ENCODE measurements at places on chromosomes 16 and 17.

GRCh38 chr16:16940351-16940750 lies 530.4 kb downstream of the XYLT1 start:
- DNase-seq = no peak

- no peak for DNase-seq
Measured at GRCh38 chr17:9309216-9309615, 266.4 kb downstream of the STX8 start.

GRCh38 chr16:83901101-83901500 lies 2.2 kb downstream of the MLYCD start:
- DNase-seq = no peak

DNA sequence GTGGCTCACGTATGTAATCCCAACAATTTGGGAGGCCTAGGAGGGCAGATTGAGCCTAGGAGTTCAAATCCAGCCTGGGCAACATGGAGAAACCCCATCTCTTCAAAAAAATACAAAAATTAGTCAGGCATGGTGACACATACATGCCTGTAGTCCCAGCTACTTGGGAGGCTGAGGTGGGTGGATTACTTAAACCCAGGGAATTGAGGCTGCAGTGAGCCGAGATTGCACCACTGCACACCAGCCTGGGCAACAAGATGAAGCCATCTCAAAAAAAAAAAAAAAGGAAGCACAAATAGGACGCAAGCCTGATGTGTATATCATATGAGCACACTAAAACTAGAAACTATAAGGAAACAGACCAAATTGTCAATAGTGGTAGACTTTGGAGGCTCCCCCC lies 17.1 kb upstream of the FLCN start:
- DNase-seq = no peak
